ENCODE measurements at places on chromosomes 13 and 19.
A peak's percentile ranks its signal among the peaks of the same experiment; 100 is the strongest.

- DNase-seq = no peak
Measured at GRCh38 chr13:79121286-79121685, 284.8 kb downstream of the RBM26 start.

- DNase-seq = peak; percentile 91
Measured at GRCh38 chr19:11324079-11324661, 15.3 kb downstream of the RAB3D start.

DNA sequence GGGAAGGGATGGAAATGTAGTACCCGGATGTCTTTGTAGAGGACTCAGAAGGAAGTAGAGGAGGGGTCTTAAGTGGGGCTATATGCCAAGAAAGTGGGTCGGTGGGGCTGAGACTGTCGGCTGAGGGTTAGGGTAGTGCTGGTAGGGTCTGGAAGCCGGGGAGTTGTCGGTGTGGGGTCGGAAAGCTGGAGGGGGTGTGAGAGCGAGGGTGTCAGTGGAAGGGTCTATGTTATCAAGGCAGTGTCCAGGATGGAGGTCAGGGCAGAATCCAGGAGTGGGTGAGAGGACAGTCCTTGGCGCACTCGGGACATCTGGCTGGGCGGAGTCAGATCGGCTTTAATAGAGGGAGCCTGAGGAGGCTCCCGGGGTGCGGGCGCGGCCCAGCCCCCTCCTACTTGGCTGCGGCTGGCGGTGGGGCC, 1.7 kb downstream of the HSPB6 start:
- no peak for DNase-seq

DNA sequence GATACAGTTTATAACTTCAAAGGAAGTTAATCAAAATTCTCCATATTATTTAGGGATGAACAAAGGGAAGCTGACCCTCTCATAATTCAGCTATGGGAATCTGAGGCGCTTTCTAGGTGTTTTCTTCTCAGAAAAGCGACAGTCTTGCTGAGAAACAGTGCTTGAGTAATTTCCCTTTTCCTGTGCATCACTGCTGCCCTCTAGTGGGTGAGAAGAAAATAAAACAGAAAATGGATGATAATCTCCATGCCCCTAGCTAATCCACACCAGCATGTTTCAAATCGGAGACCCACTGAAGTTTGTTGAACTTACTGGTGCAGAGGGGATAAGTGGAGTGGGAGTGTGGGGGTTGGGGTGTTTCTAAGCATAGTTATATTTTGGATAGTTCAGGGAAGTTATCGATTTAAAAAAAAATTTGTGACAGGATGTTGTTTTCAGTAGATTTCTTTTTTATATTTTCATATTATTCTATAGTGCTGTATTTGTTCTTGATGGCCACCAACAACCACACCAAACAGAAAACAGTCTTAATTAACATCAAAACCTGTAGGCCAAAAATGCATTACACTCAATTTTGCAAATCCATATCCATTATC, 21.4 kb downstream of the LCP1 start:
- peak; percentile 40 for DNase-seq

- DNase-seq = no peak
Measured at GRCh38 chr13:93455861-93456260, 229.3 kb downstream of the GPC6 start.

DNA sequence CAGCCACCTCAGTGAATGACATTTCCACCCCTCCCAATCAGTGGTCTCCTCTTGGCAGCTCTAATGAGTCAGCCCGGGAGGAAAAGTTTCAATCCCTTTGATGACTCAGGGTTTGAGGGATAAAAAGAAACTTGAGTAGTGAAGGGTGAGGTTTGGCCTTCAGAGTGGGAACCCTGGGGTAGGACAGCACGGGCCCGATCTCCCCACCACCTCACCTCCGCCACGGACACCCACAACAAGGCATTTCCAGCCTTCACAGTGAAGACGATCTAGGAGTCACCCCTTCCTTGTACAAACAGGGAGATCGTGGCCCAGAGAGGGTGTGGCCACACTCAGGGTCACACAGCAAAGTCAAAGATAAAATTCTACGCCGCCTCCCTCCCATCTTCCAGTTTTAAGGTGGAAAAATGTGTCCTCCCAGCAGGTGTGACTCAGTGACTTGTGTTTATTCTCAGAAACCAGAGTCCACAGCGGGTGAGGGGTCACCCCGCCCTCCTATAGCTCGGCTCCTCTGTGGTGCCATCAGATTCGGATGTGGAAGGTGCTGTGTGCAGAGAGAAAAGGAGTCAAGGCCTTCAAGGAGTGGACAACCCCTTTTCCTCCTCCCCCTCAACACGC, 12.3 kb downstream of the CIB3 start:
- peak; percentile 70 for DNase-seq

DNA sequence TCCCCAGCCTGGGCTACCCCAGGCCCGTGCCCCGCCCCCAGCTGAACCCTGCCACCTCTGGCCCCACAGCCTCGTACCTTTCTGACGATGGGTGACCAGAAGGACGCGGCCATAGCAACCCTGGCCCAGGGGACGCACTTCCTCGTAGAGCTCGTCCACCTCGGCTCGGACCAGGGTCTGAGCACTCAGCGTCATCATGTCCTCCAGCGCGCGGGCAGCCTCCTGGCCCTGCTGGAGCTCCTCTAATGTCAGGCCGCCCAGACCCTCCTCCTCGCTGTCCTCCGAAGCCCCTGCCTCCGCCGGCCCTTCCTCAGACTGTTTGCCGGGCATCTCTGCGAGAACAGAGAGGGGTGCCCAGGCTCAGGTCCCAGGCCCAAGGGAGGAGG, 975 bp downstream of the SBK2 start:
- no peak for DNase-seq

- DNase-seq = no peak
Measured at GRCh38 chr13:24348797-24349515, 39.6 kb downstream of the C1QTNF9 start.

DNA sequence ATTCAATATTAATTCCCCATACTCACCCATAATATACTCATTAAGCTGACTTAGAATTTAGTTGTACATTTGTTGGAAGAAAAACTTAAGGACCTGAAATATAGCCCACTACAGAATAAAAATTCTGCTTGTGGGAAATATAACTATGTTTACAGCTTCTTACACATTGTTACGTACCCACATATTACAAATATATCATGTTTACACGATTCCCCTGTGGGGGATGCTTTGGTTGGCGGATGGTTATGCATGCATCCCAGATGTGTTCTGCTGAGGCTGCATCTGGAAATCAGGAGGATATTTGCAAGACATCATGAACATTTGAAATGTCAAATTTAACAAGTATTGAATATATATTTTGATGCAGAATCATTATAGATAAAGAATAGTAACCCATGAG, 79.5 kb upstream of the KL start:
- DNase-seq = no peak

DNA sequence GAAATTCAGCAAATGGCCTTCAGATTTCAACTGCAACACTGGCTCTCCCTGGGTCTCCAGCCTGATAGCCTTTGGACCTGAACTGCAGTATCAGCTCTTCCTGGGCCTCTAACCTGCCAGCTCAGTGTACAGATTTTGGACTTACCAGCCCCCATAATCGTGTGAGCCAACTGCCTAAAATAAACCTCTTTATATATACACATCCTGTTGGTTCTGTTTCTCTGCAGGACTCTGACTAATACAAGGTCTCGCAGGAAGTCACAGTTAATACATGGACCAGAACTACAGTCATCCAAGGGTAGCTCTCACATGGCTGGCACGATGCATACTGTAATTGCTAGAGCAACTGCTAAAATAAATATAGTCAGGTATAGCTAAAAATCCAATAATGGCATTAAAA, 85.1 kb downstream of the KATNAL1 start:
- no peak for DNase-seq

DNA sequence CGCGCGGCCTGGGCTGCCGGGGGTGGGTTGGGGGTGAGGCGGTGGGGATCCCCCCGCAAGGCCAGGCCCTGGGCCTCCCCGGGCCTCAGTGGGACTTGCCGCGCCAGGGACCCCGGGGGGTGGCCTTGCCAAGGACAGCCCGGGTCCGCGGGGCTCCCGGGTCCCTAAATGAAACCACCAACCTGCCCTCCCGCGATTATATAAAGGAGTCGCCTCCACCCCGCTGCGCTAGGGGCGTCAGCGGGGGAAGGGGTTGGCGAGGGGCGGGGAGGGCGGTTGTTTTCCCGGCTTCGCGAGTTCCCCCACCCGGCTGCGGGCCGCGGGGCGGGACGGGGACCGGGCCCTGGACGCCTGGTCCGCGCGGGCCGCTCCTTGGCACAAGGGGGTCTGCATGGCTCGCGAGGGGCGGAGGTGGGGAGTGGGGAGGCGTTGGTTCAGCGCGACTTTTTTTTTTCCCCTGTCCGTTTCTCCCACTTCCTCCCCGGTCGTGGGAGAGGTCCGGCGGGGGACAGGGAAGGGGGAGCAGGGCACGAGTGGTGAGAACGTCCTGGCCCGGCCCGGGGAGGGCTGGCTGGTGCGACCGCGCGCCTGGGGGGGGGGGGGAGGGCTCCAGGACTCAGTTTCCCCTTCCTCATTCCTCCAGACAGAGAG, 822 bp upstream of the ZBTB7A start:
- no peak for DNase-seq

GRCh38 chr19:55640043-55640576, 692 bp upstream of the ZNF580 start:
- DNase-seq = no peak

GRCh38 chr13:39311619-39312018, 273.4 kb downstream of the NHLRC3 start:
- DNase-seq = no peak

- no peak for DNase-seq
Measured at GRCh38 chr19:4547303-4548237, 7.7 kb upstream of the LRG1 start.

- no peak for DNase-seq
Measured at GRCh38 chr19:50580970-50581634, 12.9 kb upstream of the LRRC4B start.

- no peak for DNase-seq
Measured at GRCh38 chr13:51697181-51697580, 106.8 kb downstream of the DHRS12 start.

DNA sequence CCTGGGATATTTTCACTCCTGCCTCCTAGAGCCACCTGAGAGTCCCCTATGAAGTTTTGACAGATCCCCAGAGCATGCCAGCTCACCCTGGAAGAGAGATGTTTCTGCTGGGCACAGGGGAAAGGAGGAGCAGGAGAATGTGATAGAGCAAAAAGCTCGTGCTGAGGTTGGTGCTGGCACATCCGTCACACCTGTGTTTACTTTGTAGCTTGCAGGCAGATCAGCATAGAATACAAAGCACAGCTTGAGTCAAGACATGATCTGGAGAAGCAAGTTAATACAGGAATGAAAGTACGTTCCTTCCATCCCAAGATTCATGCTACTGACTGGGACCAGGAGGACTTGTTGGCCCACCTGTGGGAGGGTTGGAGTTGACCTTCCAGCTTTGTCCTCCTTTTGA, 46.1 kb downstream of the HSPH1 start:
- DNase-seq = no peak

GRCh38 chr13:80251403-80251802, 89.5 kb downstream of the SPRY2 start:
- DNase-seq = no peak

DNA sequence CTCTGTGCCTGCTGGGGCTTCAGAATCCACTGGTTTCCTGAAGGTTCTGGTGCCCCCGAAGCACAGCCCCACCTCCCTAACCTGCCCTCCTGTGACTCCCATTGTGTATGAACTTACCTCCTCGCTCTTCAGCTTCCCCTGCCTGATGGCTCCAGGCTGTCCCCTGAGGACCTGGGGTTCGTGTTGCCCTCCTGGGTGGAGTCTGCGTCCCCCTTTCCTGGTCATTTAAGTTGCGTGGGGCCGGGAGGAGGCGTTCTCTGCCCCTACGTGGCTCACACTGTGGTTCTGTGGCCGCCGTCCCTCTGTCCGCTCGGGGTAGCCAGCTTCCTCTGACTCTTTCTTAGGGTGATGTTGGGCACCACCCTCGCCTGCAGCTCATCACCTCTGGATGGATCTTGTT, 13.9 kb downstream of the TFDP1 start:
- no peak for DNase-seq

DNA sequence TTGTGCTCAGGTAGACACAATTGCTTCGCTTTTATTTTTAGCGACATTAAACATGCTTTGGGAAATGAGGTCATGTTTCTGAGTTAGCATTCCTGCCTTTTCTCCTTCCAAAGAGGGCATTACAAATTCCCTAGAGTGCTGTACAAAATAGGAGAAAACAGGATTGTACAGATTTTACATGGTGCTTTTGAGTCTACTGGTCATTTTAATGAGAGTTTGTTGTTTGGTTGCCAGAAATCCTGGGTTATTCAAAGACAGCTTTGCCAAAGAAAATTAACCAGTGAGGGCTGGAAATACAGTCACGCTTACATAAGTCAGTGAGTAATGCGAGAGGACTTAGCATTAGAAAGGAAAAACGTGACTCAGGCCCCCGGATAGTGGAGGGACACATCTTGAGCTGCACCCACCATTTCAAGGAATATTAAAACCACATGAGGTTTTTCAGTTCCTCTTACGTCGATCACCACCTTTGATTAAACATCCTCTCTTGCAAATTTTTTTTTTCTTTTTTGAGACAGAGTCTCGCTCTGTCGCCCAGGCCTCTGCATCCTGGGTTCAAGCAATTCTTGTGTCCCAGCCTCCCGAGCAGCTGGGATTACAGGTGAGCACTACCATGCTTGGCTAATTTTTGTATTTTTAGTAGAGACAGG, 55.4 kb downstream of the SACS start:
- DNase-seq = peak; percentile 51

DNA sequence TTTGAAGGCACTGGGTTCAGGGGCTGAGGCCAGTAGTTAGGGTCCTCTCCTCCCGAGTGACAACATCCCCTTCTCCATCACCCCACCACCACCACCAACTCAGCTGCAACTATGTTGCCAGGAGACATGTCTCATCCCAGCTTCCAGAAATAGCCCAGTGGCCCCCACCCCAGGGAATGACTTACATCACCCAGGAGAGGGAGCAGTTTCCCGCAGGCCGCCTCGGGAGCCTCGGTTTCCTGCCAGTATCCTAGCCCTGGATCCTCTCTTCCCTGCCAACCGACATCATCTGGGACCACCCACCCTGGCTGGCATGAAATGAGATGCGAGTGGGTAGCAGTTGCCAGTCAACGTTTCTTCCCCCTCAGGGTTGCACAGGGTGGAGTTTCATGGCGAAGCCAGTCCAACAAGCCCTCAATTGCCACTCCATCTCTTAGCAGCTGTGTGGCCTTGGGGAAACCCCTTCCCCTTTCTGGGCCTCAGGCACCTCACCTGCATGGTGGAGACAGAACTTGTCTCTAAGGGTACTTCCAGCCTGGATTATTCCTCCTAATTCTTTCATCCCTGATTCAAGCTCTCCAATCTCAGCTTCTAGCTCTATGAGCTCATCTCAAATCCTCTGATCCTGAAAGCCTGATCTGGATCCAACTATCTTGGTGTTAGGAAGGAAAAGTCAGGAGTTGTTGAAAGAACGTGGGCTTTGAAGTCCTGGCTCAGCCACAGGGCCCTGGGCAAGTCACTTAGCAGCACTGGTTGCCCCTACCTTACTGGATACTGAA, 3.9 kb upstream of the GSK3A start:
- peak; percentile 58 for DNase-seq

DNA sequence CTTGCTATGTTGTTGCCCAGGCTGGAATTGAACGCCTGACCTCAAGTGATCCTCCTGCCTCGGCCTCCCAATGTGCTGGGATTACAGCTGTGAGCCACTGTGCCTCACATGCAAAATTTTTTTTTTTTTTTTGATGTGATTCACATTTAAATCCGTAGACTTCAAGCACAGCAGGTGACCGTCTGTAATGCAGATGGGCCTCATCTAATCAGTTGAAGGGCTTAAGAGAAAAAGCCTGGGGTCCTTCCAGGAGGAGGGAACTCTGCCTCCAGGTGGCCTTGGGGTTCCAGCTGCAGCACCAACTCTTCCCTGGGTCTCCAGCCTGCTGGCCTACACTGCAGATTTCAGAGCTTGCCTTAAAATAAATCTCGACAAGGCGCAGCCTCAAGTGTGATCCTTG, 43.6 kb downstream of the GADD45B start:
- no peak for DNase-seq

Measured in HTR-8/SVneo (cell line).